Epithelial cell of umbilical artery (primary cell): ENCODE measurements at places on chromosomes 4 and X. TPM values are rescaled to one million over a fixed set of nuclear protein-coding genes. Genes with fewer than 3 reads are reported as not detected.

Gene MAML3
- total RNA-seq = 4.4 and 7.8 TPM in 2 replicates

Gene P2RY4
- not detected in 2 replicates for total RNA-seq

Gene ENPEP
- total RNA-seq = 0.30 TPM in 1 of 2 replicates, not detected in the other

Gene TBX22
- total RNA-seq = not detected in 2 replicates

Gene FAM120C
- 1.9 and 3.8 TPM in 2 replicates for total RNA-seq

Gene GLRB
- 4.9 and 9.7 TPM in 2 replicates for total RNA-seq

Gene SPRY1
- 5.2 and 8.4 TPM in 2 replicates for total RNA-seq

Gene AMBN
- total RNA-seq = not detected in 2 replicates

Gene DGAT2L6
- not detected in 2 replicates for total RNA-seq

Gene TBC1D19
- 13.3 and 16.4 TPM in 2 replicates for total RNA-seq

Gene TMPRSS11E
- total RNA-seq = not detected in 2 replicates

Gene RAB39B
- under 0.01 and 0.15 TPM in 2 replicates for total RNA-seq

Gene ETDA
- total RNA-seq = not detected in 2 replicates

Gene CORIN
- under 0.01 TPM in 1 of 2 replicates, not detected in the other for total RNA-seq

Gene C4orf50
- not detected in 2 replicates for total RNA-seq

Gene PAGE2
- total RNA-seq = not detected in 2 replicates

Gene RNF150
- total RNA-seq = 0.46 and 0.65 TPM in 2 replicates

Gene DRD5
- not detected in 2 replicates for total RNA-seq

Gene H2BW2
- total RNA-seq = not detected in 2 replicates

Gene AFAP1
- 43.5 and 63.2 TPM in 2 replicates for total RNA-seq

Gene PPP1R2C
- total RNA-seq = not detected in 2 replicates

Gene IL1RAPL2
- not detected in 2 replicates for total RNA-seq

Gene TRIM61
- total RNA-seq = under 0.01 TPM in 1 of 2 replicates, not detected in the other

Gene MAOA
- 20.8 and 37.8 TPM in 2 replicates for total RNA-seq

Gene TMEM128
- 17.9 and 21.1 TPM in 2 replicates for total RNA-seq

Gene BST1
- 5.2 and 6.5 TPM in 2 replicates for total RNA-seq

Gene AREG
- 0.32 TPM in 1 of 2 replicates, not detected in the other for total RNA-seq

Gene TENM3
- total RNA-seq = 17.2 and 18.7 TPM in 2 replicates

Gene SERTM2
- 2.3 TPM in 1 of 2 replicates, not detected in the other for total RNA-seq

Gene PDE6B
- 7.5 and 10.2 TPM in 2 replicates for total RNA-seq

Gene NOP14
- 28.4 and 31.2 TPM in 2 replicates for total RNA-seq

Gene XAGE2
- total RNA-seq = not detected in 2 replicates

Gene C4orf33
- total RNA-seq = 9.7 and 12.3 TPM in 2 replicates

Gene P2RY8
- not detected in 2 replicates for total RNA-seq

Gene ZNF157
- total RNA-seq = not detected in 2 replicates

Gene SH3D19
- total RNA-seq = 22.7 and 26.4 TPM in 2 replicates
